Occipital lobe (tissue), 3 donors: ENCODE measurements at places on chromosomes 11 and 22. TPM values are rescaled to one million over a fixed set of nuclear protein-coding genes. Genes with fewer than 3 reads are reported as not detected.

GRCh38 chr22:46007003-46007847, 30.3 kb upstream of the WNT7B start:
- no peak for DNase-seq

Gene EIF1AD
- 20.7 TPM for total RNA-seq

DNA sequence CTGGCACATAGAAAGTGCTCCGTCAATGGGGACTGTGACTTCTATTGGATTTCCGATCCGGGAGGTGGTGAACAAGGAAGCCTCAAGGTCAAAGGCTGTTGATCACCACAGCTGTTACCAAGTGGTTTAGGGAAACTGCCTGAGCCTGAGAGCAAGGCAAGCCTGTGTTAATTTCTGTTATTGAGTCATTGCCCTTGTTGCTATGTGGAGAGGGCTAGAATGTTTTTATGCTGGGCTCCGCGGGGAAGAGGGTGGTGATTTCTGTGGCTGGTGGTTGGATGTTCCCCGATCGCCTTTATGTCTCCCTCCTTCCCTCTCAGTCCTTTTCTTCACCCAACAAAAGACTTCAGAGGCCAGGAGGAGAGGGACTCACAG, 108.5 kb upstream of the ALX4 start:
- DNase-seq = no peak

DNA sequence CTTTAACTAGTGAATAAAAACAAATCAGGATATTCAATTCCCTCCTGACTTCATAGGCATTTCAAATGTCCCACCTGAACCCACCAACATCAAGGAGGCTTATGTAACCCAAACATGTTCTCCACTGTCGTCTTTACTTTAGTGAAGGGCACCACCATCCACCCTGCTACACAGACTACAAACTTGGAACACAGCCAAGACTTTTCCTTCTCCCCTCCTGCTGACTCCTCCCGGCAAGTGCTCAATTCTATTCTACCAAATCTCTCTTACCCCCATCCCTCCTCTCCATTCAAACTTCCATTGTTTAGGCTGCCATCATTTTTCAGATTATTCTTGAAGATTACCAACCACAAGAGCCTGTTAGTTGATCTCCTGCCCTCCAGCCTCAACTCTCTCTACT, 24.3 kb downstream of the SAAL1 start:
- DNase-seq = no peak

DNA sequence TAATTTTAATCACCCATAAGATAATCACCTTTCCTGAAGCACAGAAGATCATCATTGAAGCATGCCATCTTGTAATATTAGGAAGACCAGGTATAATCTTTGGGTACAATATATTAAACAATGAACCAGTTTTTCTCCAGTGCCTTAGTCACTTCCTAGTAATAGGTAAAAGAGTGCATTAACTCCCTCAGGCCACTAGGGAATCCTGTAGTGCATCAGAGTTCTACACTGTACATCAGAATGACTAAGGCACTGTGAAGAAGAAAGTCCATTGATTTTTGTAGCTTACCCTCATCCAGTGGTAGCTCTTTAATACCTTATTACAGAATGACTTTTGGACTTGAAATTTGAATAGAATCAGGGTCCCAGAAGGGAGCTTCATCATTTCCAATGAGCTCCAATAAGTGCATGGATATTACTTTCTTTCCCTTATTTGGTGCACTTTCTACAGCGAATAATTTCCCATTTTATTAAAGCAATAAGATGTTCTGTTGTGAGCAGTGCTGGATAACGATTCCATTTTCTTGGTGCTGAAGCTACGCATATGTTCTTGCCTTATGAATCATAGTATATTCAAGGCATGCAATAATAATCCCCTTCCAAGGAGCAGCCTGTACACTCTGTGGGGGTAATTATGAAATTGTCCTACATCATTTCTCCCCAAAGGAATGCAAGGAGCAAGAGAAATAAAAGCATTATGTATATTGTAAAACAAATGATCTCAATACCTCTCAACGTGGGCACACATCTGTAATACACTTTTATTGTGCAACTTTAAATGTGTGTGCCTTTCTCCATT, 4.7 kb downstream of the C11orf87 start:
- DNase-seq = no peak

Gene RSF1
- 101 TPM for total RNA-seq

DNA sequence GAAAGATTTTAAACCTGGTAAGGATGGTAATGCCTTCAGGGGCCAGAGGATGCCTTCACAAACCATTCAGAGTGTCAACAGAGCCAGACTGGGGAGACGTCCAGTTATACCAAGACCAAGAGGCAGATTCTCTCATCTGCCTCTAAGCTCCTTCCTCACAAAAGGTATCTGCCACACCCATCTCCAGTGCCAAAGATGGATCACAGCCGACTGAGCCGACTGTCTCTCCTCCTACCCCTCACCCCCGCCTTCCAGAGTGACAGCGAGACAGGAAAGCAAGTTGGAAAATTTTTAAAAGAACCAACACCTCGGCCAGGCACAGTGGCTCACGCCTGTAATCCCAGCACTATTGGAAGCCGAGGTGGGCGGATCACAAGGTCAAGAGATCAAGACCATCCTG, 79.1 kb upstream of the AKIP1 start:
- DNase-seq = no peak

DNA sequence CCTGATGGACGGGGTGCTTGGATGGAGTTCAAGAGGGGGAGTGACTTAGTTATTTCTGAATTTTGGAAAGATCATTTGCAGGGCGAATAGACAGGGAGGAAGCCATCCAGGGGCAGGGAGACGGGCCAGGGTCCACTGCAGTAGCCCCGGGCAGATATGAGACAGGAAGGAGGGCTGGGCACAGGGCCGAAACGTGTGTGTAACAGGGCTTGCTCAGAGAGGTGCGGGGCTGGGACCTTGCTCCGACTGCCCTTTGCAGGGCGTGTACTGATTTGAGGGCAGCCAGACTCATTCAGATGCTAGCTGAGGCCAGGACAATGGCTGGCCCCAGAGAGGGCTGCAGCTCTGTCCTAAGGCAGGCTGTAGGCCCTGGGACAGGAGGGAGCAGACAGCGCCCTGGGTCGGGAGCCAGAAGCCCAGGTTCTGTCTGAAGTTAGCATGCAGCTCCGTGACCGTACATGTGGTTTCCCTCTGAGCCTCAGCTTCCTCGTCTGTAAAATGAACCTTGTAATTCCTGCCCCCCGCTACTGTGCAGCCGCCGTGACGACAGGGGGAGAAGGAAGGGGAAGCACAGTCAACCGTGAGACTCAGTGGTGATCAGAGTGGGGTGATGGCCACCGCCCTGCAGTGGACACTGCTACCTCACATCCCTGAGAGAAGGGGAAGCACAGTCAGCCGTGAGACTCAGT, 103.4 kb downstream of the PHF21B start:
- no peak for DNase-seq

DNA sequence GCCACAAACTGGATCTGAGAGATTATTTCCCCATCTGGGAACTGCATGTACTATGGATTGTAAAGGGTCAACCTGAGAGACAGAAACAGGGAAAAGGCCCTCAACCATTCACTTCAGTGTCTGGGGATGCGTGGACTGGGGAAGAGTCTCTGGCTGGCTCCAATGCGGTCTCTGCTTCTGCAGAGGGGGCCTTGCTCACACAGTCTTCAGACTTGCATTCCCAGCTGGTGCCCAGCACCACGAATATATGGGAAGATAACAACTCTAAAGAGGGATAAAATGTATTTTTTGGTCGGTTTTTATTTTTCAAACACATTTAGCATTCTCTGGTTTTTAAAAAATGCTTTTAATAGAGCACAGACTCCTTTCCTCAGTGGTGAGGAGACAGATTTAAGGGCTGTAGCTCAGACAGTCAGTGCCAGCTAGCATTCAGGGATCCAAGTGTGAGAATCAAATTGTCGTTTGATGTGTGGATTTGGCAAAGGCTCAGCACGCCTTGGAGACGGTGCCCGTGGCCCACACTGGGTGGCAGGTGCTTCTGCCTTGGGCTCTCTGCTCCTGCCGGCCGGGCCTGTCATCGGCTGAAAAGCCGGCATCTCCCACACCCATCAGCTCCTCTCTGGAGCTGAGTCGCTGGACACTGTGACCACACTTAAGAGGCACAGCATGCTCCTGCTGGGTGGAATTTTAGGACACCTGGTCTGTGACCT, 8.0 kb upstream of the EFCAB6 start:
- no peak for DNase-seq

DNA sequence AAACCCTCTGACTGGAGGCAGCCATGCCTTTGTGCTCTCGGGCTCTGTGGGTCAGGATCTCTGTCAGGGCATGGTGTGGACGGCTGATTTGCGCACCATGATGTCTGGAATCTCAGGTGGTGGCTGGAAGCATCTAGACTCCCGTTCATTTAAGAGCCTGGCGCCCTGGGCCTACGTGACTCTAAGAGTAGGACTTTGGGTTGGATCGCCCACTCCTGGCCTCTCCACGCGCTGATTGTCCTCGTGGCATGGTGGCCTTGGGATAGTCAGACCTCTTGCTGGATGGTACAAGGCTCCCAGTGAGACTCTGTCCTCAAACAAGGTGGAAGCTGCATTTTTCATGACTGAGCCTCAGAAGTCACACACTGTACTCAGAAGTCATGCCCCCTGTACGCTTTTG, 224.3 kb downstream of the TBC1D22A start:
- DNase-seq = no peak

GRCh38 chr11:119764108-119764868, 35.3 kb upstream of the NECTIN1 start:
- DNase-seq = peak; percentile 67

DNA sequence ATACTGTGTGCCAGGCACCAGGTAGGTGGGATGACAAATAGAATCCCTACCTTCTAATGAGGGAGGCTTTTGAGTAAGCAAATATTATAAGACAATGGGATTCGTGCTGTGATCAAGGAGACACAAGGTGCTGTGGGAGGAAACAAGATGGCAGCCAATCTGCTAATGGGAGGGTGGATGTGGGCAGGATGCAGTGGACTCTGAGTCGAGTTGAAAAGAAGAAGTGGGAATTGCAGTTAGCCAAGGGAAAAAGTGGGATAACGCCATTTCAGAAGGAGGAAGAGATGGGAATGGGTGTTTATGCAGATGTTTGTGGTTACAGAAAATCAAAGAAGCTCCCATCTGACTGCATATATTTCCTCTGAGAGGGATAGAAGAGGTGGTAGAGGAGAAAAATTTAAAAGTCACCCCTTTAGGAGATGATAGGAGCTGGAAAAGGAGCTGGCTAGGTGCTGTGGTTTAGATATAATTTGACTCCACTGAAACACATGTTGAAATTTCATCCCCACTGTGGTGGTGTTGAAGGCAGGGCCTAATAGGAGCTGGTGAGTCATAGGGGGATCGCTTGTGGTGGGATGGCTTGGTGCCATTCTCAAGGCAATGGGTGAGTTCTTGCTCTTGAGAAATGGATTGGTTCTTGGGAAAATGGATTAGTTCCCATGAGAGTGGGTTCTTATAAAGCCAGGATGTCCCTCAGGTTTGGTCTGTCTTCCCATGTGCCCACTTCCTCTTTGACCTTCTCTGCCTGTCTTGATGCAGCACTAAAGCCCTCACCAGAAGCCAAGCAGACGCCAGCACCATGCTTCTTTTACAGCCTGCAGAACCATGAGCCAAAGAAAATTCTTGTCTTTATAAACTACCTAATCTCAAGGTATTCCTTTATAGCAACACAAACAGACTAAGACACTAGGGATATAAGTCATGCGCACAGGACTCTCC, 30.0 kb upstream of the POU2AF1 start:
- DNase-seq = no peak

Gene ZP1
- total RNA-seq = not detected

DNA sequence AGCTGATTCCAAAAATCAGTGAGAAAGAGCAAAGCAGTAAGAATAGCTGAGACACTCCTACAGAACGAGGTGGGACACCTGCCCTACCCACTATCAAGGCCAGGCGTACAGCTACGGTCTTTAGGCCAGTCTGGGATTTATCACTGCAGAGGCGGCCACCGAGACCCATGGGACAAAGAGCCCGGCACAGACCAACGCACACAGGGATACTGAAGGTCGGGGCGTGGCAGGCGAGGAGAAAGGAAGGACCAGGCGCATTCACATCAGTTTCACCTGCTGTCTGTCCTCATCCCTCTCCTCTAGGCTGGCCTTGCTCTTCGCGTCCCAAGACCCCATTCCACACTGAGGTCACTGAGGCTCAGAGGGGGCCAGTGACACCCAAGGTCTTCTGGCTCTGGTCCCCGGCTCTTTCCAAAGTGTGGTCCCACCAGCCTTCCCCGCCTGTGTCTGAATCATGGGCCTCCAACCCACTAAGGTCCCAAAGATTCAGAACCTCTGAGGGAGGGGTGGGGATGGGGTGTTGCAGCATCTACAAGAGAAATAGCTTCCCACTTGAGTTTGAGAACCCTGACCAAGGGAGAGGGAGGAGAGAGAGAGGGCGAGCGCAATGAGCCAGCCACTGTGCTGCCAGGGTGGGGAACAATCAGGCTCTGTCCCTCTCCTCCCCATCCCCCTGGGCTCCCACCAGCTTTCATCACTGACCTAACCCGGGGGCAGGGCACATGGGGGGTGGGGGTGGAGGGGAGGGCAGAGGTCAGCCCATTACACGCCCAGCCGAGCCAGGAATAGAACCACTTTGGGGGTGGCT, 7.2 kb upstream of the PICK1 start:
- peak; percentile 74 for DNase-seq

DNA sequence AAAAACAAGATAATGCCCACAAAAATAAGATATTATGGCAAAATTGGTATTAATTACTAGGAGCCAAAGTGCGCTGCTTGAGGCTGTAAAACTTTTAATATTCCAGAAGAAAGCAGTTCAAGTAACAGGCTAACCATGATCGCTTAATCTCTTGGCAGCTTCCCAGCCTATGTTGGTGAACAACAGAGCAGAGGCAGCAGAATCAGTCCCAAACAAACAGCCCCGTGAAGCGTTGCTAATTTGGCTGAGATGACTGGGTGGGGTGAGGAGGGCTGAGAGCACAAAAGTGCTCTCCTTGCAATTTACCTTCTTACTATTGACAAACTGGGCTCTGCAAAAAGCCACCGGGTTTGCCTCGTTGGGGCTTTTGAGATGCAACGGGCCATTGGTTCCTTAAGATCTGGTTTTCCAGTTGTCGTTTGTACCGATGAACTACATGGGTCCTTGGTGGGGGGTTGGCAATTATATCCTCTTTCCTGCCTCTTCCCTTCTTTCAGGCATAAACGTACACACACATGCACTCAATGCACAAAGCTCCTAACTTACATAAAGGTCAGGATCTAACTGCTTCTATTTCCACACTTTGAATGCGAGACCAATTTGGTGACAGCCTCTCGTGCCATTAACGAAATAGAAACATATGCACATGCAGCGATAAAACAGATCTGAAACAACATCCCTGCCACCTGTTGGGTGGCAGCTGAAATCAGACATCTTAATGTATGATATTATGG, 407.6 kb upstream of the CADM1 start:
- no peak for DNase-seq

- no peak for DNase-seq
These were observed 8.0 kb downstream of the SPTBN2 start for GRCh38 chr11:66720899-66721470.

Gene MMP8
- 0.16 TPM for total RNA-seq

DNA sequence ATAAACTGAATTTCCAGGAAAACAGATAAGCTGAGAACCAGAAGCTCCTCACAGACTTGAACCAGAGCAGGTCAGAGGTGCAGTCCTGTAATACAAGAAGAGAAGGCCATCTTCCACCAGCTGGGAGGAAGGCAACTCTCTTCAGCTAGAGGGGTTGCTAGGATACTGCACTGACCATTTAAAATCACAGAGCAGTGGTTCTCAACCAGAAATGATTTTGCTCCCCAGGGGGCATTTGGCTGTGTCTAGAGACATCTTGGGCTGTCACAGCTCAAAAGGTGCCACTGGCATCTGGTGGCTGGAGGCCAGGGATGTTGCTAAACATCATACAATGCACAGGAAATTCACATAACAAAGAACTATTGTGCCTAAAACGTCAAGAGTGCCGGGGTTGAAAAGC, 17.2 kb downstream of the OPCML start:
- DNase-seq = no peak

Gene KCNJ11
- 11.4 TPM for total RNA-seq

Gene SLC22A9
- not detected for total RNA-seq

Gene CTTN
- 81.3 TPM for total RNA-seq
